ENCODE measurements at places on chromosomes 2 and 18. TPM values are rescaled to one million over a fixed set of nuclear protein-coding genes. Genes with fewer than 3 reads are reported as not detected.

DNA sequence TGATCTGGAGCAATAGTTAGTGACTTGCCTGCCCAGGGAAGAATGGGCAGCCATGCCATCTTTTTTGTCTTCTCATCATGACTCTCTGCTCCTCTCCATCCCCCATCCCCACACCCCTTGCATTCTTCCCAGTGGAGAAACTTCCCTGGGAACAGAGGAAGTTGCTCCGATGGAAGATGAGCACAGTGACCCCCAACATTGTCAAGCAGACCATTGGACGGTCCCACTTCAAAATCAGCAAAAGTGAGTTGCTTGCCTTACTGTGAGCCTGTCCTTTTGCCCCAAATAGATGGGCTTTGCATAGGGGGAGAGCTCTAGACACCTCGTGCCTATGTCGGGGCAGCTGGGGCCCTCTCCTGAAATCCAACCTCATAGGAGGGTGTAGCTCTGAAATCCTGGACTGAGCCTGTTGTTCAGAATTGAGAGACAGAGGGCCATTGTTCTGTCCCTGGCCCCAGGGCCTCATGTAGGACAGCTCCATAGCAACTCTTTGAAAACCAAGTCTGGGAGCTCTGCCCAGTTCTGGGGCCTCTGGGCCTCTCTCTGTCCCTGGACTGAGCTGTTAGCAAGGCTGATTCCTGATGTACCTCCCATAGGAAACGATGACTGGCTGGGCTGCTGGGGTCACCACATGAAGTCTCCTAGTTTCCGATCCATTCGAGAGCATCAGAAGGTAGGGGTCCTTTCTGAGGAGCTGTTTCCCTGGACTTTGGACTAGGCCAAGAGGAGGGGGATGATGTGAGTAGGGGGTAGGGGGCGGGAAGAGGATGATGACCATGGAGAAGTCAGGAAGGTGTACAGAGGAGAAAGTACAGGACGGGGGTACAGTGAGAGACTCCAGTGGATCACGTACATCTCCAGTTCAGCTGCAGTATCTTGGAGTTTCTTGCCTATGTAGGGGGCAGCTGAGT is 35.2 kb downstream of the TTLL4 start:
- peak; percentile 30 for DNase-seq

- DNase-seq: peak; percentile 37
Observed at GRCh38 chr2:191622374-191623320, 55.3 kb upstream of the NABP1 start.

- DNase-seq: no peak
Observed at GRCh38 chr2:208671284-208671683, 264.7 kb downstream of the PTH2R start.

DNA sequence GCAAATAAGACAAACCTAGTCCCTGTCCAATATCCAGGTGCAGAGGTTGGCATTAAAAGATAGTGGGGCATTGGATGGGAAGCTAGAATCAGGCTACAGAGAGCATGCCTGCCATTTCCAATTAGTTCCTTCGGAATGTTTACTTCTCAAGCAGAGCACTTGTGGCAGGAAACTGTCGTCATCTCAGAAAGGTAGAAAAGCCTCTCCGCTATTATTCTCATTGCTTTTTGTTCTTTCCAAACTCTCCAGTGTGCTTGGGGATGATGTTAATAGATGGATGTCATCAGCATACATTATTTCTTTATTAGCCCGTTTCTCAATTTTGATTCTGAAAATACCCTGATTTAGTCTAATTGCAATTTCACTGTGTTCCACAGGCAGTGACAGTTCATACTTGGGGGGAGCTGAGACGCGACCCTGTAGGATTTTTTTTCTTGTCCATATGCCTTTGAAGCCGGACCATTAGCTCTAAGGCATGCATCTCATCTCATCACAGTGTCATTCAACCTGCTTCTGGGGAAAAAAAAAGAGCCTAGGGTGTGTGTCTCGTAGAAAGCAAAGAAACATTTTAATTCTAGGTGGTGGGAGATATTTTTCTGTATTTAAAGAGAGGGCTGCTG is 7.7 kb downstream of the ASB18 start:
- DNase-seq: no peak

GRCh38 chr2:217875138-217875537 is 127.7 kb downstream of the TNS1 start:
- no peak for DNase-seq

GRCh38 chr2:106358081-106358480 is 110.1 kb downstream of the RGPD3 start:
- DNase-seq: no peak

GRCh38 chr2:133371286-133371685 is 197.0 kb downstream of the NCKAP5 start:
- no peak for DNase-seq

DNA sequence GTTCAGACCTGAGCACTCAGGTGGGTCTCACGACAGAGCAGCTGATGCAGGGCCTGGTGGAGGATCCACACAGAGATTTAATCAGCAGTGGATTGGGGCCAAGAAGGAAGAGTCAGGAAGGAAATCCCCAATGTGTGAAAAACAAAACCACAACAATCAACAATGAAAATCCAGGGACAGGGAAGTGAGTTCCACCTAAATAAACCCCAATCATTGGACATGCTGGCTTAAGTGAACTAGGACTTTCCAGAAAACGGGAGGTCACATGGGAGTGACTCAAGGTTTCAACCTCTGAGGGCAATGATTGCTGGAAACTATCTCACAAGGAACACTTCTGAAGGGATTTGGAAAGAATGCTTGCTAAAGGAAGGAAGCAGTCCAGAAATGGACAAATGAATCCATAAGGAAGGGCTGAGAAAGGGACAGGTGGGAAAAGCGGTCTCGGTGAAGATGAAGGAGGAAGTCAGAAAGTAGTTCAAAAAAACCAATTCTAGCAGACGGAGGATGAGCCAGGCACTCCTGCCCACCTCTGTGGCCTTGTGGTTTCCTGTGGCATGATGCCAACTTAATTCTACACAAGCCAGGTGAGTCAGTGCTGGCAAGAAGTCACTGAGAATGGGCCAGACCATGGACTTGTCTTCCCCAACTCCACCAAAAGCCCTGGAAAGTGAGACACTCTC is 15.4 kb upstream of the XDH start:
- peak; percentile 71 for DNase-seq

DNA sequence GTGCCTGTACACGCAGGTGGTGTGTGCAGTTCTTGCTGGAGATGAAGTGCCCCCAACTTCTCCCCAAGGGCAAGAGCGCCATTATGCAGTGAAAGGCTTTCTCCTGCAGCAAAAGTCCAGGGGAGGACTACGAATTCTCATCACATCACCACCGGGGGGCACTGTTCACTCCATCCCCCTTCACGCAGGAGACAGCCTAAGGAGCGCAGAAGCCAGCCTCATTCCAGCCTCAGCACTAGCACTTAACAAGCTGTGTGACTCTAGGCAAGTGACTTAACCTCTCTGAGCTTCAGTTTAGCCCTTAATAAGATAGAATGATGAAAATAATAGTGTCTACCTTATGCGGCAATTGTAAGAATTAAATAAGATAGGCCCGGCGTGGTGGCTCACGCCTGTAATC is 32.3 kb downstream of the DNMT3A start:
- peak; percentile 63 for DNase-seq

DNA sequence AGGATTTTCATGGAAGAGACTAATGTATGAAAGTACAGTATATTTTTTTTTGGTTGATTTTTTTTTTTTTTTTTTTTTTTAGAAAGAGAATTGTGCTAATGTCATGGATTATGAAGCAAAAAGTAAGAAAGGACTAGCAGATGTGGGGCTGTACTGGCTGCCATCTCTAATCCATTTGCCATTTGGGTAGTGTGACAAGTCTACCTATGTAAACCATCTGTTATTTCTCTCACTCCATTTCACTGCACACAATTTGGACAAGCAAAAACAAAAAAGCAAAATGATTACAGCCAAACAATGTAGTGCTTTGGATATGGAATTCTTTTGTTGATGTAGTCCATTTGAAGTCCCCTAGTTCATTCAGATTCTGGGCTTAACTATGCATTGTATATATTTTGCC is 1355.4 kb downstream of the LRP1B start:
- no peak for DNase-seq

DNA sequence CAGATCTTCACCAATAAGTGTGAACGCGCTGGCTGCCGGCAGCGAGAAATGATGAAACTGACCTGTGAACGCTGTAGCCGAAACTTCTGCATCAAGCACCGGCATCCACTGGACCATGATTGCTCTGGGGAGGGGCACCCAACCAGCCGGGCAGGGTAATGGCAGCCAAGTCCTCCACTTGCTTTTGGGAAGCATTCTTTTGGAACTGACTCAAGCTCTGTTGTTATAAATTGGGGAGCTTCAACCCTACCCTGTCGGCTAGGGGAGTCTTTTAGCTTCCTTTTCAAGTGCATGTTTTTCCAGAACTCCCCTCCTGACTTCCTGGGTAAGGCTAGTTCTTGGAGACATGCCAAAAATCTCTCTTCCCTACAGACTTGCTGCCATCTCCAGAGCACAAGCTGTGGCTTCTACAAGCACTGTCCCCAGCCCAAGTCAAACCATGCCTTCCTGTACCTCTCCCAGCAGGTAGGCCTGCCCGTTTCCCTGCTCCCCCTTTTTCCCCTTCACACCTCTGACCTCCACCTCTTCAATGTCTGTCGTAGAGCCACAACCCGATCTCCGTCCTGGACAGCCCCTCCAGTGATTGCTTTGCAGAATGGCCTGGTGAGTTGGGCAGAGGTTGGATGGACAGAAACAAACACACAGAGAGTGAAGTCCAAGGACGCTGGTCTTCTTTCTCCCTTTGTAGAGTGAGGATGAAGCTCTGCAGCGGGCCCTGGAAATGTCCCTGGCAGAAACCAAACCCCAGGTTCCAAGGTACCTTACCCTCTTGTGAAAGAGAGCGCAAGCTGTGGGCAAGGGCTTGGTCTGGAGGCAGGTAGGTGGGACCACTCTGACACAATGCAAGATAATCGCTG is 1.5 kb downstream of the ZFAND2B start:
- peak; percentile 46 for DNase-seq

GRCh38 chr2:216349366-216349765 is 22.9 kb downstream of the MARCHF4 start:
- no peak for DNase-seq

DNA sequence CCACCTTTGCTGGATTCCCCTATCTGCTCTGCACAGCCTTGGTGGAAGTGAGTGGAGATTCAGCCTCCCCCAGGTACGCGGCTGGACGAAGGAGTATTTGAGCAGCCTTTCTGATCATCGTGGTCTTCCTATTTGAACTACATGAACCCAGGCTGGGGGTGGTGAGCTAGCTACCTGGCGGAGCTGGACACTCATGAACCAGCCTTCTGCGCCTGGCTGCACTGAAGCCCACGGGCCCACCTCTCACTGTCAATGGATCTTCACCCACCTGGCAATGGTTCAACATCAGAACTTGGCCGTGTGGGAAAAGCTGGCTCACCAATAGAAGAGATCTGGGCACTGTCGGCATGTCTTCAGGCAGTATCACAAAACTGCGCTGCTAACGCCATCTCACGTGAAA is 35.4 kb downstream of the ANKMY1 start:
- no peak for DNase-seq

ST8SIA5 gene
- not detected for total RNA-seq

CRYGD gene
- total RNA-seq: not detected

RNF25 gene
- 44.6 TPM for total RNA-seq

VWC2L gene
- not detected for total RNA-seq

COL3A1 gene
- not detected for total RNA-seq

TEKT4 gene
- total RNA-seq: not detected

DNAJC5G gene
- not detected for total RNA-seq

TUBA4B gene
- total RNA-seq: not detected

MYL1 gene
- not detected for total RNA-seq

RND3 gene
- 48.0 TPM for total RNA-seq

LRP2 gene
- total RNA-seq: not detected

BARD1 gene
- 16.3 TPM for total RNA-seq

ATP5MC3 gene
- 131 TPM for total RNA-seq

All from HT-29 (cell line).